ENCODE measurements at places on chromosomes 5 and 9. TPM values are rescaled to one million over a fixed set of nuclear protein-coding genes. Genes with fewer than 3 reads are reported as not detected.

Gene PHYHD1
- total RNA-seq: 17.8 TPM

Gene GPR150
- total RNA-seq: not detected

Gene LECT2
- not detected for total RNA-seq

Gene SHISAL2B
- total RNA-seq: not detected

Gene KCNN2
- total RNA-seq: 0.88 TPM

Gene SLC22A5
- 19.1 TPM for total RNA-seq

Gene GDNF
- total RNA-seq: 1.0 TPM

Gene IL13
- not detected for total RNA-seq

Gene LCN9
- not detected for total RNA-seq

Gene PLK2
- 343 TPM for total RNA-seq
